ENCODE measurements at places on chromosomes 6 and 20. TPM values are rescaled to one million over a fixed set of nuclear protein-coding genes. Genes with fewer than 3 reads are reported as not detected.

Gene MLIP
- not detected for total RNA-seq

Gene HLA-DOB
- not detected for total RNA-seq

Gene TBCC
- 61.2 TPM for total RNA-seq

- no peak for DNase-seq
Observed at GRCh38 chr6:67300430-67301040, 1334.5 kb upstream of the ADGRB3 start.

- no peak for DNase-seq
Observed at GRCh38 chr6:43966853-43967718, 160.2 kb downstream of the MRPL14 start.

All from Caki2 (cell line).